NCI-H1048 (cell line): ENCODE measurements at places on chromosomes 16 and 17.

DNA sequence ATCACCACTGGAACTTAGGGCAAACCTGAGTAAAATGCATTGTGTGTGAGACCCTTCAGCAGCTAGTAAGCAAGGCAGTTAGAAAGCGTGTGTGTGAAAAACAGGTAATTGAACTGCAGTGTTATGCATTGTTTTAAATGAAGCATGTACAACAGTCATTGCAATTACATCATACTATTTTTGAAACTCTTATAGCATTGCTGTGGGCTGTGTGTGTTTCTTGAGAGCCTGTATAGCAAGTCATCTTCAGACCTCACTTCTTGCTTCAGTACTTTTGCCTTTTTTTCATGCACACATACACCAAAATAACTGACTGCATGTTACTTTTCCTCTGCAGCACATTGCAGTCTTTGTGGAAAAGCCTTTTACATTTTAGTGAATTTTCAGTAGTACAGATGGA is 19.2 kb downstream of the PTRH2 start:
- no peak for DNase-seq

DNA sequence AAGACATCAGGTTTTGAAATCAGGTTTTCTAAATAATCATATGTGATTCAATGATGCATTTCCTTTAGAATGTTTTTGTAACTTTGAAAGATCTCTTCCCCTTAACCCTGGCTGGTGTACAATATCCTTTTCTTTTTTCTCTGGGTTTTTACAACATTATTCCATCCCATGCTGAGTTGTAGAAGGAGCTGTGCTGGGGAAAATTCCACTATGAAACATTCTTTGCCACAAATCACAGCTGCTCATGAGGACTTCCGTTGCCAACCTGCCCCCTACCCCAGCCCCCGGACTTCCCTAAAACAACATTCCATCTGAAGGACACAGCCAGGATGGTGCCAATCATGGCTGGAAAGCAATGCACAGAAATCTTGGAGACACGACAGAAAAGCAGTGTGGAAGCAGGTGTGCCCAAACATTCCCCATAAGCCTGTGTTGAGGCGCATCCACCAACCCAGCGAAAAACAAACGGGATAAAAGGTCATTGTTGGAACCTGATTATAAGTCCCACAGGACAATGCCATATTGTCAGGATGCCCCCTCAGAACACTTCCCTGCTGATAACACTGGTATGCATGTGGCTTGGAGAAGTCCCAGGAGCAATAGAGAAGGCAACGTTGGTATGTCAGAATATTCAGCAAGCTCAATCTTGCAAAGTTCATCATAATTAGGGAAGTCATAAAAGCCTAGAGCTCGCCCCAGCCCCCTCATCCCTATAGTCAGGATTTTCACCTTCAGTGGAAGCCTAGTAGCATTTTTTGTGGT is 475.0 kb downstream of the HS3ST3B1 start:
- no peak for DNase-seq

DNA sequence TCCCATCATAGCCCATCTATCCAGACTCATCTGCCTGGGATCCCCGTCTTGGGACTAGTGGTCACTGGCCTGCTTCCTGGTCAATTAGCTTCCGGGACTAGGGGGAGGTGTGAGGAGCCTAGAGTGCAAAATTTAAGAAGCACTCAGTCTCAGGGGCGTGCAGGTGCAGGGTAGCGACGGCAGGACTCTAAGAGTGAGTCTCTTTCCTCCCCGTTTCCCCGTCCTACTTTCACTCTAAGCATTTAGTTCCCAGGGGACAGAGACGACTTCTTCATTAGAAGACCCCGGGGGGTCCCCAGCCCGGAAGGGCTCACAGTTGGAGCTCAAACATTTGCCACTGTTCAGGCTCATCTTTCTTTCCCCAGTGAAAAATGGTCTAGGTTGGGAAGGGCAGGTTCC is 677 bp upstream of the ZNHIT3 start:
- no peak for DNase-seq

DNA sequence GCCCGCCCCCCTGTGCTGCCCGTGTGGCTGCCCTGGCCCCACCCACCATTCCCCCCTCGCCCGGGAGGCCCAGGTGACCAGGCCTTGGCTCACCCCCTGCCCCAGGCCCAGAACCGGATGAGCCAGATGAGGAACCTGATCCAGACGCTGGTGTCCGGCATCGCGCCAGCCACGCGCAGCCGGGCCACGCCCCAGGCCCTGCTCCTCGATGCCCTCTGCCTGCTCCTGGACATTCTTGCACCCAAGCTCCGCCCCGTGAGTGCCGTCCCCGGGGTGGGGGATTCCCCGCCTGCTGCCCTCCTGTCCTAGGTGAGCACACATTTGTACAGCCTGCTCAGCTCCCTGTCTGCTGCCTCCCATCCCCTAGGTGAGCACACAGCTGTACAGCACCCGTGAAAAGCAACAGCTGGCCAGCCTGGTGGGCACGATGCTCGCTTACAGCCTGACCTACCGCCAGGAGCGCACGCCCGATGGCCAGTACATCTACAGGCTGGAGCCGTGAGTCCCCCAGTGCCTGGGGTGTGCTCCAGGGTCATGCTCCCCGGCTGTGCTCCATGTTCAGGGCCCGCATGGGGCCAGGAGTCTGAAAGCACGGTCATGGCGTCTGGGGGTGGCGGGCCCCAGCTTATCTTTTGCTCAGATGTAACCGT is 4.8 kb downstream of the GNG13 start:
- DNase-seq, result no peak

GRCh38 chr17:79919164-79919585 is 79.9 kb upstream of the CBX4 start:
- DNase-seq, result no peak

DNA sequence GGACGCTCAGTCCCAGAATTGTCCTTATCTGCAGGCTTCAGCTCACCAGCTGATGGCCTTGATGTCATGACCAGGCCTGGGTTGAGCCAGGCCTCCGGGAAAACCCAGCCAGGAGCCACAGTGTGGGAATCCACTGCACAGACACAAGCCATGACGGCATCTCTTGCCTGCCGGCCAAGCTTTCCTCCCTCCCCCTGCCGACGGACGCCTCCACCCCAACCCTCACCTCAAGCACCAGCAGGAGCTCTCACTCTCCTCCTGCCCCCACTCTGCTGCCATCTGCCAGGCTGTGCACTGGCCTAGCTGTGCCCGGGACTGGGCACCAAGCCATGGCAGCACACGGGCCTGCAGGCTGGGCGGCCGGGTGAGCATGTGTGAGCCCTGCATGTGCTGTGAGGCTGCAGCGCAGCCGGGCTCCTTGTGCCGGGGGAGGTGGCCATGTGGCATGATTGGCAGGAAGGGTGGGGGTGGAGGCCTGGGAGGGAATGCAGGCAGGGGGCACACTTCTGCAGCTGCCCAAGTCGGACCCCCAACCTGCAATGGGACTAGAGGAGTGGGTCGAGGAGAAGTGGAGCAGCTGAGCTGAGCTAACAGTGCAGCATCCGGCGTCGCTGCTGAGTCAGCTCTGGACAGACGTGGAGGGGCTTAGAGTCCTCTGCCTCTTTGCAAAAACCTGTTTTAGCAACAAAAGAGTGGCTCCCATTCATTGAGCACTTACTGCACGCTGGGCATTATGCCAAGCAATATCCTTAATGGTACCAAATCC is 268.5 kb downstream of the CBLN1 start:
- no peak for DNase-seq

GRCh38 chr17:80992077-80992947 is 671 bp downstream of the CHMP6 start:
- DNase-seq, result no peak

DNA sequence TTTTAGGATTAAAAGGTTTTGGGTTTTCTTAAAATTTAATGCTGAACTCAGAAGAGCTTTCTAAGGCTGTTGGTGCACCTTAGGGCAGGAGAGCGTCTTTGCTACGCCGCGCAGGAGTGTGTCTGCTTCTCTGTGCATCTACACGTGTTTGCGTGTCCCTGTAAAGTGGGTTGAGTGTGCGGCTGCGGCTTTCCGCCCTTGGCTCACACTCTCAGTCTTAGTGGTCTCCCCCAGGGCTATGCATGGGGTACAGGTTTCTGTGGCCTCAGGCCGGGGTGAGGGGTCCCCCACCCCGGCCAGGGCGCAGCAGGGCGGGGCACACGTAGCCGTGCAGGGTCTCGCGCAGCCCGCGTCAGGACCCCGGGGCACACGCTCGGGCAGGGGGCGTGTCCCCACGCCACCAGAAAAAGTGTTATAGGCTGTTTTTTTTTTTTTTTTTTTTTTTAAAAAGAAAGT is 727 bp upstream of the TENT4B start:
- no peak for DNase-seq

GRCh38 chr17:8868529-8868951 is 1.1 kb upstream of the PIK3R6 start:
- no peak for DNase-seq

DNA sequence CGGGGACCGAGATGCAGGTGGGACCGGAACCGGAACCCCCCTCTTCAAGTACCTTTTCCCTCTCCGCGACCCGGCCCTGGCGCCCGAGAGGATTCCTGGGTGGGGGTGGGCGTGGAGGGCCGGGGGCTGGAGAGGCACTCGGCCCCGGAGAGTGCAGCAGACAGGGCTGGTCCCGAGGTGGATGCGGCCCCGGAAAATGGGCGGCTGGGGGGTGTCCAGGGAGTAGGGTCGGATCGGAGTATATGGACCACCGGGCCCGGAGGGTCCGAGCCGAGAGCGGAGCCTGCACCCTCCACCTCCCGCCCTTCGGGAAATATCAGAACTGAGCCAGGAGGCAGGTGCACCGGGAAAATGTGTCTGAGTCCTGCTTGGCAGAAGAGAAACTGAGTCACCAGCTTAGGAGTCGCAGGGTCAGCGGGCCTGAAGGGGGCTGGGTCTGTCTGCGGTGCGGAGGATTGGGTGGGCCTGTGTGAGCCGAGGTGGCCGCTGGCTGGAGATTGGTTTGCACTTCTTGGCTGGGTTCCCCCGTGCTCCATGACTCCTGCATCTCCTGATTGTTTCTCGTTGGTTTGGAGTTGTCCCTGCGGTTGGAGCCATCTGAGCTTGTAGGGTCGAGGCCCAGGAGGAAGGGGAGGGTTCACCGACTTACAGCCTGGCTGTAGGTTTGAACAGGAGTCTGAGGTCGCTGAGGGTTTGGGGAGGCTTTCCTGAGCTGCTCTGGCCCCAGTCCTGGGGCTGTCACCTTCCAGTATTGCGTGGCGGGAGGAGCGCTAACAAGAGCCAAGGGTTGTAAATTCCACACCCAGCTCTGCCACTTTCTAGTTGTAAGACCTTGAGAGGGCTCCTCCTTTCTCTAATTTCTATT is 518 bp downstream of the SH2B1 start:
- DNase-seq, result no peak

- DNase-seq, result no peak
Observed at GRCh38 chr17:83082424-83082823, 3.0 kb downstream of the METRNL start.

DNA sequence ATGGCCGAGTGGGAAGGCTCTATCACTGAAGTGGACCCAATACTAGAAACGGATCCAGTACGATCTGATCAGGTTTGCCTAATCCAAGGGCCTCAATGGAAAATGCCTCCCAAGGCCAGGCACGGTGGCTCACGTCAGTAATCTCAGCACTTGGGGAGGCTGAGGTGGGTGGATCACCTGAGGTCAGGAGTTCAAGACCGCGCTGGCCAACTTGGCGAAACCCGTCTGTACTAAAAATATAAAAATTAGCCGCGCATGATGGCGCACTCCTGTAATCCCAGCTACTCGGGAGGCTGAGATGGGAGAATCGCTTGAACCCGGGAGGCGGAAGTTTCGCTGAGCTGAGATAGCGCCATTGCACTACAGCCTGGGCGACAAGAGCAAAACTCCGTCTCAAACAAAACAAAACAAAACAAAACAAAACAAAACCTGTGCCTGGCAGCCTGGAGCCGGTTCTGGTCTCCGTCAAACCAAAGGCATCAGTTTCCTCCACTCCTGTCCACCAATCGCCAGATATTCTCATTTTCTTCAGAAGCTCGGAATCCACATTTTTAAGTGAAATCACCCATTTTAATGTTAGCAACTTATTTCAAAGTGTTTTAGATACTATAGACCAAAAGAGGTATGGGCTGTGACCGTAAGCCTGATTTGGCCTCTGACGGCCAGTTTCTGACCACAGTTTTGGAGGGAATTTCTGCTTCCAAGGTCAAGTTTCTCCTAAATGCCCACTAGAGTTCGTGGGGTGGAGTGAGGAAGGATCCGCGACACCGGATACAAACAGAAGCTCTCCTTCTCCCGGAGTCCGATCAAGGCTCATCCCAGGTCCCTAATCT is 664 bp downstream of the NQO1 start:
- DNase-seq, result no peak

DNA sequence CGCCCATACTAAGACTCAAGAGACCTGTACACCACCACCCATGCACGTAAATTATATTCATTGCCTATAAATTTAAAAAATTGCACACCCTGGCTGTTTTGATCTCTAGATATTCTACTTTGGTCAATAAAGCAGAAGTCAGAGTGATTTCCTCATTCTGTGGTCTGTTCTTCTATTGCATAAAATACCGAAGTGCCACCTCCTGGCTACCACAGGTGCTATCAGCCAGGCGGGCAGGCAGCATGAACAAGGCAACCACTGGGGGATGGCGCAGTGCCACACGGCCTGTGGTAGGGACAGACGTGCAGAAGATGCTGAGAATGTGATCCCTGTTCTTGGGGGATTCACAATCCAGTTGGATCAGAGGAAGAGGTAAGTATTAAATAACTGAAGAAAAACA is 122.3 kb downstream of the CDK5R1 start:
- no peak for DNase-seq

DNA sequence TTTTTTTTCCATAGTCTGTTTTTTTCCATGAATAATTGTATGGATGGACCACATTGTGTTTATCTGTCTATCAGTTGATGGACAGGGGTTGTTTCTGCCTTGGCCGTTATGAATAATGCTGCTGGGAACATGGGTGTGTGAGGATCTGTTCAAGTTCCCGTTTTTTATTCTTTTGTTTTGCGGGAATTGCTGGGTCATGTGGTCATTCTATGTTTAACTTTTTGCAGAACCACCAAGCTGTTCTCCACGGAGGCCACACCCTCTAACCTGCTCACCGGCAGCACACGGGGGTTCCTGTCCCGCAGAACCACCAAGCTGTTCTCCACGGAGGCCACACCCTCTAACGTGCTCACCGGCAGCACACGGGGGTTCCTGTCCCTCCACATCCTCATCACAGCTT is 5.9 kb upstream of the MSLN start:
- no peak for DNase-seq

- DNase-seq, result no peak
Observed at GRCh38 chr16:87740909-87741424, 24.8 kb downstream of the KLHDC4 start.

DNA sequence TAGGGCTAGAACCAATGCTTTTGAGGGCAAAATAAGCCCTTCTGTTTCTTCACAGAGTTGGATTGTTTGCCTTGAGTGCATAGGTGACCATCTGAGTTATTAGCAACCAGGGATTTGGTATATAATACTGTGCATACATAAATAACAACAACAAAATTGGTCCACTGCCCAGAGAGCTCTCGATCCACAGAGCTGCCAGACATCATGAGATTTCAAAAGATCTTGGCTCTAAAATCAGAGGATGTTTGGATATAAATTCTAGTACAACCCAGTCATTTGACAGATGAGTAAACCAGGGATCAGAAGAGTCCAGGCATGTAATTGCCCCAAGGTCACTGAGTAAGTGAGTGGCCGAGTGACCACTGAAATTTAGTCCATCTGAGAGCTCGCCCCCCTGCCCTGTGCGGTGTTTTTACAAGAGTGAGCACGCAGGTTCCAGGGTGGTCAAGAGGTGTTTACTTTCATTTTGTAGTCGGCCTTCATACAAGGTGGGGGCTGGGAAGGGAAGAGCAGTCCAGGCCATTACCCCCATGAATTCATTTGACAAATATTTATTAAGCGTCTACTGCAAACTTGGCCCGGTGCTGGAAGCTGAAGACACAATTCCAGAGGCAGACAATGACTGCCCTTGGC is 1.8 kb upstream of the MT2A start:
- DNase-seq, result no peak

- no peak for DNase-seq
Observed at GRCh38 chr17:16962804-16963203, 9.1 kb downstream of the TNFRSF13B start.

GRCh38 chr17:44312396-44313104 is 4.1 kb downstream of the RUNDC3A start:
- DNase-seq, result no peak
